ENCODE measurements at places on chromosomes 3 and 15. TPM values are rescaled to one million over a fixed set of nuclear protein-coding genes. Genes with fewer than 3 reads are reported as not detected.

DNA sequence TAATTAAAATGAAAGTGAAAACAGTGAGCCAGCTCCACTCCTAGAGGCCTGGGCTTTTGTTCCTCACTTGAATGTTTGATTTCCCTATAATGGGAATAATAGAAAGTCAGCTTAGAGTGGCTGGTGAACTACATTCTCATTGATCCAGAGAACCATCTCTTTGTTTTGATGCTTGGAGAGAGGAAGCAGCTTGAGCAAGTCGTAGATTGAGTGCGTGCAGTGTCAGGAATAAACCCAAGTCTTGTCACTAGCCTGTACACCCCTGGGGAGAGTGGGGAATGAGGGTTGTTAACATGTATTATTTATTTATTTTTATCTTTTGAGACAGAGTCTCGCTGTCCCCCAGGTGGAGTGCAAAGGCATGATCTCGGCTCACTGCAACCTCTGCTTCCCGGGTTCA, 885 bp upstream of the LSG1 start:
- no peak for DNase-seq

DNA sequence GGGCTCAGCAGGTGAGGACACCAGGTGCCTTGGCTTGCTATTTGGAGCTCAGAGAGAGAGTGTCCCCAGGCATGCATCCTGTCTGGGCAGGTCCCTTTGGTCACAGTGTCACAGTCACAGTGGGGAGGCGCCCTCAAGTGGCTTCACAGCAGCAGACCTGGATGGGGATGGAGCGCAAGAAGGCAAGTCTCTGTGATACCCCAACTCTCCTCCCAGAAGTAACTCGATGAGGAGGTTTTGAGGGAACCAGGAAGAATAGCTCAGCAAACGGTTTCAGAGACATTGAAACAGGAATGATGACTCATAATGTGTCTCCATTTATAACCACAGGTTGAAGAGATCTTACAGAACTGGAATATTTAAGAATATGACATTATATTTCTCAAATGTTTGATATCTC, 66.5 kb upstream of the SH3GL3 start:
- DNase-seq = peak; percentile 83

The TTBK2 gene
- 25.9 TPM for total RNA-seq

DNA sequence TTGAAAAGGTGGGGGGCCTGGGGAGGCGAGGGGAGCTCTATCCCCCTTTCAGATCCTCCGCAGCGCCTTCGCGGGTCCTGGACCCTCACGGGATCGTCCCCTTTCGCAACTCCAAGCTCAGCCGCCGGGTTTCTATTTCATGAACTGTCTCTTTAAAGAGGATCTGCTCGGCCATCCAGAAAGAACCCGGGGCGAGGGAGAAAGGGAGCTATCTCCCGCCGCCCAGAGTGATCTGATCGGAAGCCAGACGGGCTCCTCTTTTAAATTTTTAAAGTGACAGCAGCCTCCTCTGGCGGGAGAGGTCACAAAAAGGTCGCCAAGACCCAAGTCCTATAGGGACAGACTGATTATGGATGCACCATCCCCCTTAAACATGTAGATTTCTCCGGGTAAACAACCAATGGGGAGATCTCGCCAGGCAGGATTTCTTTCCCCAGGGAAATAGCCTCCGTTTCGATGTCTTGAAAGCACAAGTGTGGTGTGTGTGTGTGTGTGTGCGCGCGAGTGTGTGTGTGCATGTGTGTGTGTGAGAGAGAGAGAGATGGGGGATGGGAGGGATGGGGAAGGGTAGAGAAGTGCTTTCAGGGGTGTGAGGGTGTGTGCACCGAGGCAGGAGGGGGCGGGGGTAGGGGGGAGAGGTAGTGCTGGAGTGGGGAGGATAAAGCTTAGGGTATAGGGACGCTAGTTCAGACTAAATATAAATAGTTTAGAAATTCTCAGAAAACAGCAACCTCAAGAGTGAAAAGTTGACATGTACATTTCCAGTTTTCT, 516.1 kb downstream of the MECOM start:
- DNase-seq = peak; percentile 92

GRCh38 chr3:124275412-124275811, 283.5 kb upstream of the ROPN1 start:
- no peak for DNase-seq

The GALNT15 gene
- total RNA-seq = 0.23 TPM

- peak; percentile 66 for DNase-seq
Observed at GRCh38 chr3:105365391-105366325, 1.1 kb upstream of the ALCAM start.

DNA sequence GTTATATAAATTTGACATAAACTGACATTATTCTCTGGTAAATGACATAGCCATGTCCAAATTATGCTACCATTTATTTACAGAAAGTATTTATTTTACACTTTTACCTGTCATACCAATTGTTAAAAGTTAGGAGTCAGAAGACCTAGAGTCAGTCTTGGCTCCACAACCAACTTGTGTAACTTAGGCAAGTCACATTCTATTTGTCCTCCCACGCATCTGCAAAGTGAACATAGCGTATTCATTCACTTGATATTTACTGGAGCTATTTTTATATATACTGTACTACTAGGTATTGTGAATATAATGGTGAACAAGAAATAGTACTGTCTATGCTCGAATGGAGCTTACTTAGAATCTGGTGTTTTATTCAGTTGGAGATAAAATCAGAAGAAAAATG, 78.7 kb downstream of the ZNF280D start:
- no peak for DNase-seq

- DNase-seq = peak; percentile 74
Observed at GRCh38 chr3:5057857-5058324, 64.2 kb upstream of the ARL8B start.

DNA sequence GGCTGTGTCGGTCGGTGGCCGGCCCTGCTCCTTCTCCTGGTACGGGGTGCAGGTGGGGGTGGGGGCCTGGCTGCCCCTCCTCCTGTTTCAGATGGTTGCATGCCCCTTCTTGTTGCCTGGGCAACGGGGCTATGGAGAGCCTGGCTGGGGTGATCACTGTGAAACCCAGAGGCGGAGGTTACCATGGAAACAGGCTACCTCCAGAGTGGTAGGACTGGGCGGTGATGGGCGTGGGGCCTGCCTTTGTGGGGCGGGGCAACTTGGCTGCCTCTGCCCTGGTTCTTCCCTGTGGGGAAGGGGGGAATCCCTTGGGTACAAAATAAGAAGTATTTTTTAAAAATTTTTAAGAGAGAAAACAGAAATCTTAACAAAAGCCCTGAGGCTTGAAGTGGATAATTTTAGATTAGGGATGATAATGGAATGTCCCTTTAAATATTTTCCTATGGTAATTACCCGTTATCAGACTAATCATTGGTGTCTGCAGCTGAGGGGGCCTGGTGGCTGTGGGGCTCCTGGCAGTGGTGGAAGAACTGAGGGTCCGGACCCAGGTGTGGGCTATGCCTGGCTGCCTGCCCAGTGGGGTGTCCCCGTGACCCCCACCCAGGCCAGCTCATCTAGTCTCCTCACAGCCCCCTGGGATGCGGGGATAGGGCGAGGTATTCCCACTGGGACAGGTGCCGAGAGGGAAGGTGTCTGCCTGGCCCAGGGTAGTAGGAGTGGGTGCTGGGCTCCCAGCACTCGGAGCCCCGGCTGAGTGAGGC, 32.5 kb downstream of the PLXNA1 start:
- no peak for DNase-seq

GRCh38 chr15:90266061-90266431, 574 bp downstream of the NGRN start:
- DNase-seq = peak; percentile 71

The MESP1 gene
- total RNA-seq = 0.32 TPM

Data from endodermal cell (in vitro differentiated cells).